ENCODE measurements at places on chromosomes 2 and 18.
A peak's percentile ranks its signal among the peaks of the same experiment; 100 is the strongest.

DNA sequence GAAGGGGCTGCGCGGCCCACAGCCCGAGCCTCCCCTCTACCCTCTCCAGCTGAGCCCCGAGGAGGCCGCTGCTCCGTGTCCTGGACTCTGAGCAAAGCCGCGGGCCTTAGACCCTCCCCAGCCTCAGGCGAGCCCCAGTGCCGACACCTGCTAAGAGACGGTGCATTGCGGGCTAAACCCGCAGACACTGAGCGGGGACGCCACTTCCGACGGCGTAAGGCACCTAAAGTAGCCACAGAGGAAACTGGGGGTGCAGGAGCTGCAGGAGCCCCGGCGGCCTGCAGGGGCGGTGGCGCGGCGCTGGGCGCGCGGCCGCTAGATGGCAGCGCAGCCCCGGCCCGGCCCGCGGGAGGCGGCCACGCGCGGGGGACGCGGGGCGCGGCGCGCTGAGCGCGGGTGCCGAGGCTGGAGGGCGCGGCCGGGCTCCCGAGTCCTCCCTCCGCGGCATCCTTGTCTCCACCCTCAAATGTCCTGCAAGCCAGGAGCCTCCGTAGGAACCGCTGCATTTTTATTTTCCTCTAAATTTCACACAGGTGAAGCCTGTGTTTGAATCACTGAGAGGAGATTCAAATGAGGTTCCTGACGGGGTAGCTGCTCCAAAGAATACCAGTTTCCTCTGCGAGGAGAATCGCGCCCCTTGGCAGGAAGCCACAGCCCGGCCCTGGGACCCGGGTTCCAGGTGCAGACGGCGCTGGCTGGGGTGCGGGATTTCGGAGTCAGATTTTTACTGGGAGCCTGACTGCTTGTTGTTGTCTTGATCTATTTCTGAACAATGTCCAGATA is 650.5 kb downstream of the GALR1 start:
- H3K4me3 ChIP-seq, result no peak overlapping the region
- no peaks in the 10 kb centered on the region for H3K4me1 ChIP-seq
- H3K27ac ChIP-seq, result no peak overlapping the region
- H3K27me3 ChIP-seq, result no peaks in the 10 kb centered on the region
- H3K36me3 ChIP-seq, result no peaks in the 10 kb centered on the region
- no peak for DNase-seq

GRCh38 chr2:111698089-111698488 is 185.9 kb downstream of the ANAPC1 start:
- H3K4me3 ChIP-seq, result no peak overlapping the region
- H3K27ac ChIP-seq, result no peak overlapping the region
- no peaks in the 10 kb centered on the region for H3K36me3 ChIP-seq
- no peak for DNase-seq
- H3K27me3 ChIP-seq, result no peaks in the 10 kb centered on the region
- no peaks in the 10 kb centered on the region for H3K4me1 ChIP-seq

DNA sequence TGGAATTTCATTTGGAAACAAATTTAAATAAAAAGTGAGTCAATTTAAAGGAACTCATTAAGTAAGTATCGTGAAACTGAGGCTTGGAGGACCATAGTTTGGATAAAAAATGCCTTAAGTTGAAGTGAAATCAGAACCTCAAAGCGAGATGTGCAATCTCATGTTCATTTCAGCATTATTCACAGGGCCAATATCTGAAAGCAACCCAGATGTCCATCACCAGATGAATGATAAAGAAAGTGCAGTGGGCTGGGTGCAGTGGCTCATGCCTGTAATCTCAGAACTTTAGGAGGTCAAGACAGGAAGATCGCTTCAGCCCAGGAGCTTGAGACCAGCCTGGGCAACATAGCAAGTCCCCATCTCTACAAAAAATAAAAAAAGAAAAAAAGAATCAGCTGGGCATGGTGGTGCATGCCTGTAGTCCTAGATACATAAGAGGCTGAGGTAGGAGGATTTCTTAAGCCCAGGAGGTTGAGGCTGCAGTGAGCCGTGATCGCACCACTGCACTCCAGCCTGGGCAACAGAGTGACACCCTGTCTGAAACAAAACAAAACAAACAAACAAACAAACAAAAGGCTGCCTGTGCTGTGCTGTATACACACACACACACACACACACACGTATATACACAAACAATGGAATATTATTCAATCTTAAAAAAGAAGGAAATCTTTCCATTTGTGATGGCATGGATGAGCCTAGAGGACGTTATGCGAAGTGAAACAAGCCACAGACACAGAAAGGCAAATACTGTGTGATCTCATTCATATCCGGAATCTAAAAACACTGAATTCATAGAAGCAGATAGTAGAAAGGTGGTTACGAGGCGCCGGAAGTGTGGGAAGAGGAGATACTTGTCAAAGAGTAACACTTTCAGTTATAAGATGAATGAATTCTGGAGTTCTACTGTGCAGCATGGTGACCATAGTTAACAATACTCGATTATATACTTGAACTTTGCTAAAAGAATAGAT is 14.5 kb downstream of the SH3RF3 start:
- no peak overlapping the region for H3K4me3 ChIP-seq
- no peaks in the 10 kb centered on the region for H3K4me1 ChIP-seq
- no peak for DNase-seq
- H3K27ac ChIP-seq, result no peak overlapping the region

DNA sequence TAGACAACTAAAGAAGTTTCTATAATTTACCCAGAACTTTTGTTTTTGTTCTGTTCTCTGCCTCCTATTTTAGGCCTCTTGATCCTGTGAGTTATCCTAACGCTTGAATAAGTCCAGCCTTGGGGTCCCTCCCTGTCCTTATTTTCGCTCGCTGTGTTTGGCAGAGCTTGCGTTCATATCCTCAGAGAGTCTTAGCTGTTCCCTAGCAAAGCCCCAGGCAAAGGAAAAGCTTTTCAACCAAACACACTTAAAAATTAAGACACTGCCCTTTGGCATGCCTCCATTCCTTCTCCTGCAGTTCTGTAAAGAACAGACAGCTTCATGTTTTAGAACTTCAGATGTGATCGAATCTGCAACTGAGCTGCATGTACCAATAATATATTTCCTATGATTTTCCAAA is 517.2 kb downstream of the SUCLG1 start:
- no peaks in the 10 kb centered on the region for H3K36me3 ChIP-seq

- peak; percentile 66 for DNase-seq
- H3K27me3 ChIP-seq, result no peaks in the 10 kb centered on the region
- H3K27ac ChIP-seq, result no peak overlapping the region
- H3K4me1 ChIP-seq, result no peaks in the 10 kb centered on the region
- peaks cover 21% of the 10 kb centered on the region for H3K36me3 ChIP-seq
Measured at GRCh38 chr2:233449081-233449901, 95.0 kb downstream of the DGKD start.
